Activated B cell treated with CpG ODN at 0.5 μM for 24 hours (primary cell): ENCODE measurements at places on chromosomes 5 and 9. TPM values are rescaled to one million over a fixed set of nuclear protein-coding genes. Genes with fewer than 3 reads are reported as not detected.

Gene LRRC19
- total RNA-seq = not detected in 2 replicates

Gene LCN15
- not detected in 2 replicates for total RNA-seq

Gene HAVCR2
- total RNA-seq = 0.64 and 0.84 TPM in 2 replicates

GRCh38 chr9:126611193-126611591 lies 2.5 kb upstream of the LMX1B start:
- no peaks in the 10 kb centered on the region for H3K36me3 ChIP-seq
- peak overlapping the region; percentile 48 for H3K4me3 ChIP-seq
- no peak for DNase-seq
- no peak overlapping the region for H3K27ac ChIP-seq
- peaks cover 34% of the 10 kb centered on the region for H3K4me1 ChIP-seq

GRCh38 chr5:84304599-84304998 lies 80.1 kb downstream of the EDIL3 start:
- no peaks in the 10 kb centered on the region for H3K27me3 ChIP-seq
- H3K27ac ChIP-seq = no peak overlapping the region
- no peak overlapping the region for H3K4me3 ChIP-seq
- H3K4me1 ChIP-seq = no peaks in the 10 kb centered on the region
- H3K36me3 ChIP-seq = no peaks in the 10 kb centered on the region

- DNase-seq = peak; percentile 98
- no peak overlapping the region for H3K4me3 ChIP-seq
- H3K27ac ChIP-seq = peak overlapping the region; percentile 56
- H3K27me3 ChIP-seq = no peaks in the 10 kb centered on the region
- H3K36me3 ChIP-seq = peaks cover 38% of the 10 kb centered on the region
These were observed 9.7 kb downstream of the PTGES2 start for GRCh38 chr9:128117613-128118471.

DNA sequence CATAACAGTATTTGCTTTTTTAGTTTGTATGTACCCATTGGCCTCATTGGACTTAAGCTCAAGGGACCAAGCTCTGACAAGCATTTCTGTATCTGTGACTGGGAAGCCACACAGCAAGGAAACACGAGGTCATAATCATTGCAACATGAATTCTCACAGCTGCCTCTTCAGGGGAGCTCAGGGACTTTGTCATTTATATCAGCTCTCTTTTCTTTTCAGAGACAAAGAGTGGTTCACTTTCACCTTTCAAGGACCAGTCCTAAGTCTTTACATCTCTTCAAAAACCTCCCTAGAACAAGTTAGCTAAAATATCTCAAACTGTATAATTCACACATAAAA lies 58.6 kb downstream of the ADAMTS12 start:
- no peaks in the 10 kb centered on the region for H3K4me1 ChIP-seq
- no peaks in the 10 kb centered on the region for H3K36me3 ChIP-seq
- no peak for DNase-seq
- H3K4me3 ChIP-seq = no peak overlapping the region

DNA sequence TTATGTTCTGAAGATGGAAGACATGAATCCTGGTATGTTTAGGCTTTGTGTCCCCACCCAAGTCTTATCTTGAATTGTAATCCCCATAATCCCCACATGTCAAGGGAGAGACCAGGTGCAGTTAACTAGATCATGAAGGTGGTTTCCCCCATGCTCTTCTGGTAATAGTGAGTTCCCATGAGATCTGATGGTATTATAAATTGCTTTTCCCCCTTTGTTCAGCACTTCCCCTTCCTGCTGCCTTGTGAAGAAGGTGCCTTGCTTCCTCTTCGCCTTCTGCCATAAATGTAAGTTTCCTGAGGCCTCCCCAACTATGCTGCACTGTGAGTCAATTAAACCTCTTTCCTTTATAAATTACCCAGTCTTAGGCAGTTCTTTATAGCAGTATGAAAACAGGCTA lies 229.0 kb downstream of the ARL15 start:
- H3K36me3 ChIP-seq = peaks cover 28% of the 10 kb centered on the region
- no peak for DNase-seq
- no peak overlapping the region for H3K4me3 ChIP-seq
- H3K27me3 ChIP-seq = no peaks in the 10 kb centered on the region

GRCh38 chr5:151215546-151215880 lies 8.4 kb downstream of the CCDC69 start:
- H3K27me3 ChIP-seq = no peaks in the 10 kb centered on the region
- peak overlapping the region; percentile 66 for H3K4me3 ChIP-seq
- peaks cover 98% of the 10 kb centered on the region for H3K4me1 ChIP-seq

DNA sequence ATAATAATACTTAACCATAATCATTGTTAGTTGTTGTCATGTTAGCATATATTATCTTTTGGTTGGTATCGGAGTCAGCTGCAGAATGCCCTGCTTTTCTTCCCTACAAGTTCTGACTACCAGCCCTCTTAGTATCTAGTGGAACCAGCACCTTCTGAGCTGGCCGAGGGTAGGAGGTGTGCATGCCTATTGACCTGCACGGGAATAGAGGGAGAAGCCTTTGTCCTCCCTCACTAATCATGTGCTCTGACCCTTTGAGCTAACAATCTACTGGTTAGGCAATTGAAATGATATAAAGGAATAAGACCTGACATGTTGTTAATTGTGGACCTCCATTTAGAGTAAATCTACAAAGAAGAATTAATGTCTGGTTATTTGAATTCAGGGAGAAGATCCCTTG lies 4.1 kb downstream of the PCSK5 start:
- H3K27me3 ChIP-seq = peaks cover 44% of the 10 kb centered on the region
- no peak for DNase-seq
- no peak overlapping the region for H3K4me3 ChIP-seq

DNA sequence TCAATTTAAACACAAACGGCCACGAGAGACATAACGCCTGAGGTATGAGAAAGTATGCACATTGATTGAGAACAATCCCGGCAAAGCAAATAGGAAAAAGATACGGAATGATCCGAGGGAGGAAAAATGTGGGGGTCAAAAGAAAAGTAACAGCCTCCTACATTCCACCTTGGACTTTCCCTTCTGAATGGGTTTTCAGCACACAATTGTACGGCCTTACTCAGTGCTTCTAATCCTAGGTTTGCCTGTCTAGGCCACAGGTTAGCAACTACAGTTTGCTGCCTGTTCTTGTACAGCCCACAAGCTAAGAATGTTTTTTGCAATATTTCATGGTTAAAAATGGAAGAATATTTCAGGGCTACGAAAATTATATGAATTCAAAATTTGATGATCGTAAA lies 46.2 kb upstream of the RNF20 start:
- H3K27me3 ChIP-seq = peaks cover 60% of the 10 kb centered on the region
- no peak overlapping the region for H3K4me3 ChIP-seq
- H3K27ac ChIP-seq = no peak overlapping the region
- no peaks in the 10 kb centered on the region for H3K36me3 ChIP-seq
- peaks cover 4% of the 10 kb centered on the region for H3K4me1 ChIP-seq

DNA sequence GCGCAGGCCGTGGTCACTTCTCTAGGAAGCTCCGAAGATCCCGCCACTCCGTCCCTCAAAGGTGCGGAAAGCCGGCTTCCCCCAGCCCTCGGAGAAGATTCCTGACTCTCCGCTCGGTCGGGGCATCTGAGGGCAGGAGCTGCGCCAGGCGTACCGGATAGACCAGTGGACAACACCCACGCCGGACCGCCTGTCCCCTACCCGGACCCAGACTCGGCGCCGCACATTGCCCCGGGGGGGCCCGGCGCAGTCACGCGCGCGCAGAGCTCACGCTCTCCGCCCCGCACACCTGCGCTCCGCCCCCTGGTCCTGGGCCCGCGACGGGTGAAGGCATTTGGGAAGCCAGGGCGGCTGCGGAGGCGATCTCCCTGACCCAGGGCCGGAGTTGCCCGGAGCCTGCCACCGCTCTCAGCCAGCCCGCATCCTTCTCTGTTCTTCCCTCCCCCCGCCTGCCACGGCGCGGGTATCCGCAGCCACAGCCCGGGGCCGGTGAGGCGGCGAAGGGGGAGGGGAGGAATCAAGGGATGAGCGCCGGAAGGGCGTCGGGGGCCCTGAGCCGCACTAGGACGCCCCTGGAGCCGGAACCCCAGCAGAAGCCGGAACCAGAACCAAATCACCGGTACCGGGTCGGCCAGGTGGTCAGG lies 448 bp downstream of the RELL2 start:
- H3K27ac ChIP-seq = peak overlapping the region; percentile 73
- H3K4me3 ChIP-seq = peak overlapping the region; percentile 89
- H3K4me1 ChIP-seq = peaks cover 39% of the 10 kb centered on the region

DNA sequence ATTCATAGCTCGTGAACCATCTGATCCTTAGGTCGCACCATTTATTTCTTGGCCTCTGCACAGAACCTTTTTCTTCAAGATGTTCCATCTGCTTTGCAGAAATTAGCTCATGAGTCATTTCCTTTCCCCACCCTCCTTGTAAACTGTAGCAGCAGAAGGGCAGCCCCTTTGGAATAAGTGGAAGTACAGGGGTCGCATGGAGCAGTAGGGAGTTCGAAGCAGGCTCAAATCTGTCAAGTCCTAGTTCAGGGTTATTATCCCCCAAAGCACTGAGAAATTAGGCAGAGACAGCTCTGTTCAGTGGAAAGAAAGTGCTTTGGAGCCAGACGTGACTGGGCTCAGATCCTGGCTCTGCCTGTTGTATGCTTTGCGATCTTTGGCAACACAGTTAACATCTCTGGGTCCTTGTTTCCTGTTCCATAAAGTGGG lies 84.2 kb downstream of the SGCD start:
- H3K36me3 ChIP-seq = no peaks in the 10 kb centered on the region
- peaks cover 10% of the 10 kb centered on the region for H3K27me3 ChIP-seq
- H3K27ac ChIP-seq = no peak overlapping the region
- DNase-seq = no peak
- H3K4me3 ChIP-seq = no peak overlapping the region
- no peaks in the 10 kb centered on the region for H3K4me1 ChIP-seq

DNA sequence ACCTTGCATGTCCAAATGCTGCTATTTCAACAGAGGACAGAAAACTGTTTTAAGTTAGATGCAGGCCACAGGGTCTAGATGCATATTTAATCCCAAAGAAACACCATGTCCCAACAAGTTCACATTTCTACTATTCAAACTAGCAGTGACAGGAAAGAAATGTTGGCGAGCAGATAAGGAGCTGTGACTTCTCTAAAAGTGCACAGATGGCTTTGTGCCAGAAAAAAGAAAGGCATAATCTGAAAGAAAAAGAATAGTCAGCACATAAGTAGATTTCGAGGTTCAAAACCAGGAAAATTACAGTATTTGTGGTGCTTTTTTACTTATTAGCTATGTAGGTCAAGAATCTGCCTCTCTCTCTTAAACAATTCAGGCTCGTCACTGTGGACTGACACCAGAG lies 178.3 kb downstream of the DNAH5 start:
- H3K36me3 ChIP-seq = no peaks in the 10 kb centered on the region
- no peak for DNase-seq
- no peak overlapping the region for H3K4me3 ChIP-seq

GRCh38 chr5:78500028-78500427 lies 139.6 kb downstream of the SCAMP1 start:
- DNase-seq = no peak
- no peaks in the 10 kb centered on the region for H3K27me3 ChIP-seq
- H3K36me3 ChIP-seq = no peaks in the 10 kb centered on the region
- H3K27ac ChIP-seq = no peak overlapping the region

DNA sequence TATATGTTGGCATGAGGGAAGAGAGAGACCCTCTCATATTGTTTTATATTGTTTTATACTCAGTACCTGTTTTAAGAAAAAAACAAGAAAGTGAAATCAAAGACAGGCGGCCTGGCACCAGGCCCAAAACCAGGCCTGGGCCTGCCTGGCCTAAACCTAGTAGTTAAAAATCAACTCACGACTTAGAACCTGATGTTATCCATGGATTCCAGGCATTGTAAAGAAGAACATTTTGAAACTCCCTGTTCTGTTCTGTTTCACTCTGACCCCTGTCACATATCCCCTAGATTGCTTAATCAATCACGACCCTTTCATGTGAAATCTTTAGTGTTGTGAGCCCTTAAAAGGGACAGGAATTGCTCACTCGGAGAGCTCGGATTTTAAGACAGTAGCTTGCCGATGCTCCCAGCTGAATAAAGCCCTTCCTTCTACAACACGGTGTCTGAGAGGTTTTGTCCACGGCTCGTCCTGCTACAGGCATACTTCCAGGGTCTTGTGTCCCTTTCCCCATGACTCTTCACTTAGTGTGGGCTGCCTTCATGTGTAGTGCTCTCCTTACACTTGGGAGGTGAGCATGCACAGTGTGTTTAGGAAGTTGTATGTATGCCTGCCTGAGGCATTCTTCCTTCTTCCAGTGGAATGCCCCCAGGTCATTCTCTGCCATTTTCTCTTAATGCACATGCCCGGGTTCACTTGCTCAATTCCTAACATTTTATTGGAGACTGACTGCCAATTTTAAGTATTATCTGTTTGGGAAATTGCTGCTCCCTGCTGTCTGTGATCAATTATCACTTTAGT lies 17.8 kb downstream of the TBCA start:
- no peak for DNase-seq
- no peak overlapping the region for H3K27ac ChIP-seq
- H3K36me3 ChIP-seq = peaks cover 39% of the 10 kb centered on the region
- H3K4me3 ChIP-seq = no peak overlapping the region
- H3K4me1 ChIP-seq = peaks cover 25% of the 10 kb centered on the region

- H3K4me1 ChIP-seq = peaks cover 23% of the 10 kb centered on the region
- H3K36me3 ChIP-seq = peaks cover 85% of the 10 kb centered on the region
- H3K4me3 ChIP-seq = no peak overlapping the region
- no peak for DNase-seq
- no peak overlapping the region for H3K27ac ChIP-seq
- H3K27me3 ChIP-seq = no peaks in the 10 kb centered on the region
These were observed 17.6 kb downstream of the CD74 start for GRCh38 chr5:150394912-150395687.

DNA sequence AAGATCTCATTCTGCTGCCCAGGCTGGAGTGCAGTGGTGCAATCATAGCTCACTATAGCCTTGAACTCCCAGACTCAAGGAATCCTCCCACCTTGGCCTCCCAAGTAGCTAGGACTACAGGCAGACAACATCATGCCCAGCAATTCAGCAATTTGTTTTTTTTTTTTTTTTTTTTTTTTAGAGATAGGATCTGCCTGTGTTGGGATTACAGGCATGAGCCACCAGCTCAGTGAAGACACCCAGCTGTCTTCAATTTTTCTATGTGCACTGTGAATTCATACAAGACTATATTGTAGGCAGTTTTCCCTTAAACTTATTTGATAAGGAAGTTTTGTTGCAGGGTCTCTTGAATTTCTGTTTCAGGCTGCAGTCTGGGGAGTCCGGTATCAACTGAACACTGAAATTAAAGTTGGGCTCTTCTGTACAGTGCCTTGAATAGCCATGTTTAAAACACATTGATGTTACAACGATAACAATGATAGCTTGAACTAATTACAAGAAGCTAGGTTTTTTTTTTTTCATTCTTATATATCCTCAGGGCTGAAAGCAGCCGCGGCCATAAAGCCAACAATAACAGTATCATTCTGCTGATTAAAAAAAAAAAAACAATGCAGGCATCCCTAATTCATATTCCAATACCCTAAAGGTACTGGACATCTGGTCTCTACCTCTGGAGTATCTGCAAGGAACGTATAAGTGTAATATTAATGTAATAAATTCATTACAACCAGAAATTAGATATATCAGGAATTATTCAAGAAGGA lies 63.5 kb downstream of the MPDZ start:
- H3K36me3 ChIP-seq = no peaks in the 10 kb centered on the region
- H3K4me3 ChIP-seq = no peak overlapping the region
- DNase-seq = no peak
- H3K27me3 ChIP-seq = no peaks in the 10 kb centered on the region
- no peak overlapping the region for H3K27ac ChIP-seq

- H3K36me3 ChIP-seq = no peaks in the 10 kb centered on the region
- no peaks in the 10 kb centered on the region for H3K27me3 ChIP-seq
- no peak overlapping the region for H3K27ac ChIP-seq
- no peak for DNase-seq
- no peaks in the 10 kb centered on the region for H3K4me1 ChIP-seq
- no peak overlapping the region for H3K4me3 ChIP-seq
These were observed 455.2 kb downstream of the DTWD2 start for GRCh38 chr5:118533156-118533555.
